ENCODE measurements at places on chromosomes 3 and 15. TPM values are rescaled to one million over a fixed set of nuclear protein-coding genes. Genes with fewer than 3 reads are reported as not detected.

GRCh38 chr3:141656771-141657170, 81.3 kb upstream of the RNF7 start:
- H3K27me3 ChIP-seq: peaks cover 57% of the 10 kb centered on the region
- H3K4me3 ChIP-seq: no peak overlapping the region
- peaks cover 8% of the 10 kb centered on the region for H3K4me1 ChIP-seq
- no peak for DNase-seq

Gene CHST13
- not detected for total RNA-seq

DNA sequence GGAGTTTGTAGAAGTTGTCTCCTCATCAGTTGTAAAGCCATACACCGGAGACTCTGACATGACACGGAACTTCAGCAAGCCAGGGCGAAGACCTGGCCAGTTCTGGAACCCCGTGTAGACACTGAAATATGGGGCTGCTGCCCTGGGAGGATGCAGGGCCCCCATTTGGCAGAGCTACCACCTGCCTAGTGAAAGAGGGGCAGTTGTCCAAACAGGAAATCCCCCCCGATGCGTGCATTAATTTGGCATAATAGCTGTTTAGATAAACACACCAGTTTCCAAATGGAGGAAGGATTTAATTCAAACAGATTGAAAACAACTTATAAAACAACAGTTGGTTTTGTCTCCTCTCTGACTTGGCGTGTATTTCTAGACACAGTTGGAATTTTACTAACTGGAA, 357.2 kb downstream of the GABRG3 start:
- H3K27me3 ChIP-seq: no peaks in the 10 kb centered on the region
- no peak overlapping the region for H3K27ac ChIP-seq
- H3K36me3 ChIP-seq: no peaks in the 10 kb centered on the region
- no peak overlapping the region for H3K4me3 ChIP-seq

GRCh38 chr15:59828263-59828662, 139.1 kb upstream of the BNIP2 start:
- no peaks in the 10 kb centered on the region for H3K4me1 ChIP-seq
- H3K27ac ChIP-seq: no peak overlapping the region
- no peaks in the 10 kb centered on the region for H3K36me3 ChIP-seq
- DNase-seq: no peak

Gene EDEM1
- 119 TPM for total RNA-seq

Gene CADM2
- total RNA-seq: 0.30 TPM

- no peaks in the 10 kb centered on the region for H3K27me3 ChIP-seq
- no peaks in the 10 kb centered on the region for H3K4me1 ChIP-seq
- H3K36me3 ChIP-seq: no peaks in the 10 kb centered on the region
- DNase-seq: no peak
Measured at GRCh38 chr3:74546426-74546825, 68.0 kb downstream of the CNTN3 start.

DNA sequence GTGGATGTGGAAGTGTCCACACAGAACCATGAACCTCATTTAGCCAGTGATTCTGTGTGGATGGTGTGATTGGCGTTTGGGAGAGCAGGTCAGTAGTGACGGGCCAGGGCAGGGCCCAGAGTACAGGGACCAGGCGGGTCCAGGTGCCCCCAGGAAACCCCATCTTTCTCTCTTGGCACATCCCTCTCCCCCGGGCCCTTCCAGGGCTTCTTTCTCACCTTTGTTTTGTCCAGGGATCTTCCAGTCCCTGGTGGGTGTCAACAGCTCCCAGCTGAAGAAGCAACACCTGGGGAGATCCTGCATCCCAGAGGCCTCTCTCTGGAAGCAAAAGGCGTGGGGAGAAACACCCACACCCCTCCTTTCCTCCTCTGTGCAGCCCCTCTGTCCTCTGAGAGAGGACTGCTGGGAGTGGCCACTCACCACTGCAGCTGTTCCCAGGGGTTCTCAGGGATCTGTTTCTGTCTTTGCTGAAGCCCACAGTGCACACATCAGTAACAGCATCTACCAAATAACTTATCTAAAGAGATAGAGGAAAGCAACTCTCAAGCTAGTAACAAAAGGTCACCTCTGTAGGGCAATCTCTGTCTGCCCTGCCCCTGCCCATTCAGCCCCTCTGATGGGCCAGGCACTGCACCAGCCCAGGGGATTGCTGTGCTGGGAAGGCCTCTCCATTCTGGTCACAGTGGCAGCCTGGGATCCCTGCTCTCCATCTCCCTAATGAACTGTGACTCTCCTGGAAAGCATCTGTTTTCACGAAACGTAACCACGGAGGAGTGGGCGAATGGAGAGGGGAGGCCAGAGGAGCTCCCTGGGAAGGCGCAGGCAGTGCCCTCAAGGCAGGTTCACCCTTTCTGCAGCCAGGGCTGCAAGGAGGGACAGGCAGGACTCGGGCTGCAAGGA, 98.3 kb upstream of the ALDH1A3 start:
- DNase-seq: no peak
- H3K27me3 ChIP-seq: no peaks in the 10 kb centered on the region
- H3K27ac ChIP-seq: no peak overlapping the region

GRCh38 chr3:74353039-74353438, 261.4 kb downstream of the CNTN3 start:
- H3K27ac ChIP-seq: no peak overlapping the region
- H3K4me3 ChIP-seq: no peak overlapping the region
- no peaks in the 10 kb centered on the region for H3K36me3 ChIP-seq
- DNase-seq: no peak
- H3K27me3 ChIP-seq: no peaks in the 10 kb centered on the region

GRCh38 chr15:65196637-65197336, 11.6 kb upstream of the CLPX start:
- H3K4me3 ChIP-seq: no peak overlapping the region
- no peak for DNase-seq
- no peaks in the 10 kb centered on the region for H3K36me3 ChIP-seq
- H3K4me1 ChIP-seq: no peaks in the 10 kb centered on the region

Gene FHIT
- 9.0 TPM for total RNA-seq

DNA sequence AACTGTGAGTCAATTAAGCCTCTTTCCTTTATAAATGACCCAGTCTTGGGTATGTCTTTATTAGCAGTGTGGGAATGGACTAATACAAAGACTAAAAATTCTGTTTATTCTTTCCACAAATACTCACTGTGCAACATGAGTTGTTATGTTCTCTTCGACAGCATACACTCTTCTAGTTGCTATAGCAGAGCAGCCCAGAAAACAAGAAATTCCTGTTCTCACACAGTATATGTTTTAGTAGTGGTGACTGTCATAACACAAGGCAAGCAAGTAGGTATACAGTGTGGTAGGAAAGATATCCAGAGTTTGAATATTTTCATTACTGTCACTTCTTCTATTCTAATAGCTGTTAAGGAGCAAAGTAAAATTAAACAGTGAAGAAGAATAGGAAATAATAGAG, 453.3 kb downstream of the ROBO1 start:
- H3K36me3 ChIP-seq: no peaks in the 10 kb centered on the region
- no peak overlapping the region for H3K4me3 ChIP-seq
- H3K27ac ChIP-seq: no peak overlapping the region
- H3K27me3 ChIP-seq: no peaks in the 10 kb centered on the region
- H3K4me1 ChIP-seq: no peaks in the 10 kb centered on the region
- DNase-seq: no peak

All from activated CD8-positive, alpha-beta memory T cell treated with anti-CD3 and anti-CD28 coated beads, Interleukin-2, amount 10 ng/mL, durations not matched to agents 7 days and 5 days (primary cell).